ENCODE measurements at places on chromosomes 4 and X. TPM values are rescaled to one million over a fixed set of nuclear protein-coding genes. Genes with fewer than 3 reads are reported as not detected.

The BANK1 gene
- not detected for total RNA-seq

The TCEAL6 gene
- not detected for total RNA-seq

The NUDT10 gene
- total RNA-seq, result 19.3 TPM

The DCHS2 gene
- 97.4 TPM for total RNA-seq

The FAM184B gene
- total RNA-seq, result not detected

The RAB40AL gene
- 1.8 TPM for total RNA-seq

DNA sequence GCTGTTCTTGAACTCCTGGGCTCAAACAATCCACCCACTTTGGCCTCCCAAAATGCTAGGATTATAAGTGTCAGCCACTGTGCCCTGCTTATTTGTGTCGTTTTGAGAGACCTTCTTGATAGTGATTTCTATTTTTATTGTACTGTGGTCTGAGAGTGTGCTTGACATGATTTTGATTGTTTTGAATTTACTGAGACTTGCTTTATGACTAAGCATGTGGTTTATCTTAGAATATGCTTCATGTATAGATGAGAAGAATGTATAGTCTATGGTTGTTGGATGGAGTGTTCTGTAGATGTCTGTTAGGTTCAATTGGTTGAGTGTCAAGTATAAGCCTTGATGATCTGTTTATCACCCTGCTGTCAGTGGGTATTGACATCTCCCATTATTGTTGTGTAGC, 789.3 kb downstream of the IL1RAPL1 start:
- DNase-seq, result no peak

GRCh38 chr4:13322681-13323101, 161.4 kb downstream of the RAB28 start:
- no peak for DNase-seq

DNA sequence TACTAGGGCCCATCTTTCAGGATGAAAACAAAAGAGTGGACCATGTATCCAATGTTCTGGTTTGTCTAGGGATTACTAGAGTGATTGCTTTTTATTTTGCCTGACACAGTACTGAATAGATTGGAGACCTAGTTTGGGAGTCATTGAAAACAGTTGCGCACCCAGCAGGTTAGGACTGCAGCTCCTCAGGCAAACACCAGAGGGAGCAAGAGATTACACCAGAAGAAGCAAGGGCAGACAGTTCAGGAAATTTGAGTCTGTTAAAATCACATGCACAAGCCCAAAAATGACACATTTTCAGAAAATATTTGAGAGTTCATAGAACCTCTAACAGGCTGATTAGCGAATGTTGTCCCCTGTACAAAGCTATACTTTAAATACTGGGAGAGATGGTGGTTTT, 55.6 kb downstream of the CYLC1 start:
- DNase-seq, result peak; percentile 30

DNA sequence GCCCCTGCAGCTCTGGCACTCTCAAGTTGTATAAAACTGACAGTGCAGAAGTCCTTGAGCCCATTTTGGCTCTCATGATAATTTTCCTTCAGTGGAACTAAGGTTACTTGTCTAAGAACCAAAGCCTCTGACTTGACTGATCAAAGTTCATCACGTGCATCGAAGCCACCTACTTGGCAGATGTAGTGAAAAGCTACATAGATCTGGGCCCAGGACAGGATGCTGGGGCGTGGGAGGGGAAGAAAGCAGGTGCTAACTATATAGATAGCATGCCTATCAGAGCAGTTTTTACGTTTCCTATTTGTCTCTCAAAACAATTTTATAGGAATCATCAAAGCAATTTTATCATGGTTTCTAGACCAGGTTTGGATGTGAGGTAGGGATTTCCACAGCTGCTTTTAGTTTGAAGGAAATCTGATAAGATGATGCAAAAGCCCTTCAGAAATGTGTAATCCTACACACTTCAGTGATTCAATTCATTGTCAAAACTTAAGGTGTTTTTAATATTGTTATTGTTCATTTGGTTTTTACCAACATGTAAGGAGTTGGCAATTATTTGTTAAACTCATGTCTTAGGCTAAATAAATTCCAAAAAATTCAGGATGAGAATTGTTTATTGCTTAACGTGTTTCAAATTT, 1.2 kb upstream of the CD40LG start:
- no peak for DNase-seq

The JAKMIP1 gene
- 2.4 TPM for total RNA-seq

The MAGEB17 gene
- not detected for total RNA-seq

- DNase-seq, result no peak
Measured at GRCh38 chr4:60396341-60397049, 803.6 kb upstream of the ADGRL3 start.

- no peak for DNase-seq
Measured at GRCh38 chrX:15319075-15319474, 3.6 kb upstream of the ASB11 start.

DNA sequence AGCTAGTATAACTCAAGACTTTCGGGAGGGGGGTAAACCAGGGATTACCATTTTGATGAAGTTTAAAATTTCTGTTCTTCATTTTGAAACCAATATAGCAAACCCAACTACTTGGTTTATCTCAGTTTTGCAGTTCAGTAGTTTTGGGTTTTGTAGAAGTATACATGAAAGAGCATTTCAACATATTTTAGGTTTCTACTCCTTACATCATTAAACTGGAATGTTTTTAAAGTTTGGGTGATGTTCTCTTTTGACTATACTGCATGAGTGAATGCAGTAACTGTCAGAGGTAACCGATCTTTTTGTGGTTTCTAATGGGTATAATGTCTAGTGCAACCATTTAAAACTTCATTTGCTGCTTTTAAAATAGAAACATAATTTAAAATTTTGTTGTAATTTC, 248.3 kb upstream of the MAD2L1 start:
- DNase-seq, result no peak

- DNase-seq, result no peak
Measured at GRCh38 chr4:170399581-170400293, 310.0 kb upstream of the AADAT start.

The ALAS2 gene
- not detected for total RNA-seq

- no peak for DNase-seq
Measured at GRCh38 chr4:145945431-145946155, 7.0 kb upstream of the ZNF827 start.

DNA sequence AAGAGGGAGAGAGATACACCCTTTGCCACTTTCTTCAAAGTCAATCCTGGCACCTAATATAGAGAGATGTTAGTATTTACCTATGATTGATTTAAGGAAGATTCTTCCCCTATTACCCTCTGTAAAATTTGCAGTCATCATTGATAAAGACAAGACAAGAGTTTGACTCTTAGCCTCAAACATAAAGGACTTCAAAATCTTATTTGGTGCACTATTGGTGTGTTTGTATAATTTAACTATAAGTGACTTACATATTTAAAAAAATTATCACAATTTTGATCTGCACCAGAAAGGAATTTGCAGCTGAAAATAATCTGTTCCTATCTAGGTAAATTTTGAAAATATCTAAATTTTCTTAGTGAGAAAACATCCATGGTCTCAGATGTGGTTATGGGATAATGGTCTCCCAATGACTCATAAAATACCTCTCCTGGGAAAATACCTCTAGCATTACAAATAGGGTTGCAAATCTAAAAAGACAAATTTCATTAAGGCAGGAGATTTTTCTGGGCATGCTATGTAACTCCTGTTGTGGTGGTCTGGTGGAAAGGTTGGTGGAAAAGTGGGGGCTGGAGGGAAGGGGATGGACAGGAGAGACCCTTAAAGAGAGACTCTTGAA, 173.6 kb upstream of the MED14 start:
- no peak for DNase-seq

The LRCH2 gene
- 24.2 TPM for total RNA-seq

The CCSER1 gene
- total RNA-seq, result 15.7 TPM

DNA sequence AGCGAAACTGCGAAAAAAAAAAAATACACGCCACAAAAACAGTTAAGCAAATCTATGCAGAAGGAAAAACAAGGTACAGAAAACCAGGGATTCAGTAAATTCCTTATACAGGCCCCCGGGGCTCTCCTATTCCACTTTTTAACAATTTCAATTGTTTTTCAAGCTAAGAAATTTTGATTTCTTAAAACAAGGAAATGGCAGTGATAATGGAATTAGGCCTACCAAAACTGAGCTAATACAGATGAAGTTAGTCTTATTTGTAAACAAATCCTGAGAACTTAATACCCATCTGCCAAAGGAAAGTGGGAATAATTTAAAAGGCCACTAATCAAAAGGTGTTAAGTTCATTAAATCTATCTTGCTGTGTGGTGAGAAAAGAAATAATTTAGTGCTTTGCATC, 269.3 kb downstream of the CHIC1 start:
- DNase-seq, result no peak

DNA sequence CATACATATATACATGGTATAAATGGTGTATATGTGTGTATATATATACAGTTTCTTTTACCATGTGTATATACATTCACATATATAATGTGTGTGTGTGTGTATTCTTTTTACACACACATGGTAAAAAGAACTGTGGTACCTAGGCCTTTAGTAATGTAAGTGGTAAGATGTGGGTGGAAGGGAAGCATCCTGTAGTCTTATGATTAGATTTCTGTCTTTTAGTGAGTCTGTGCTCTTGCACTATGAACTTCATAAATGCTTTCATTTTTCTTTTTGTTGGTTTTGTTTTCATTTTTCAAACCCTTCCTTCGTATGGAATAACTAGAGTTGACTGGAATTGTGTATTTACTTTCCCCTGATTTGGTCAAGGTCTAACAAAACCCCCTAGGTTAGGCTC, 12.1 kb downstream of the PABPC4L start:
- DNase-seq, result no peak

DNA sequence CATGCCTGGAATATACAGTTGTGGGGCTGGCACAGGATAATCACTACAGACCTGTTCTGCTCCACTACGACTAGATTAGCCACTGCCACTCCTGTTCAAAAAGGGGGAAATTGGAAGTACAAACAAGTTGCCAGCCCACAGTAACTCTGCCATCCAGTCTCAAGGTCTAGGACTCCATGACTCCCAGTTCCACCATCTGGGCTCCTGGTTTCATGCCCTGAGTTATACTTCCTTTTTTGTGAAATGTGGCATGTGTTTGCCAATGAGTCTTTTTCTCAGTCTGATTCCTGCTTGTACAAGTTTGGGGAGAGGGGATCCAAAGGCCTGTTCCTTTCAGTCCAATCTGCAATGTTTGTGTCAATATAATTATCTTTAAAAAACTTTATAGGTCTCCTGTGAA, 1.0 kb upstream of the BLOC1S4 start:
- DNase-seq, result no peak

GRCh38 chr4:37762294-37762990, 64.0 kb upstream of the PGM2 start:
- DNase-seq, result no peak

DNA sequence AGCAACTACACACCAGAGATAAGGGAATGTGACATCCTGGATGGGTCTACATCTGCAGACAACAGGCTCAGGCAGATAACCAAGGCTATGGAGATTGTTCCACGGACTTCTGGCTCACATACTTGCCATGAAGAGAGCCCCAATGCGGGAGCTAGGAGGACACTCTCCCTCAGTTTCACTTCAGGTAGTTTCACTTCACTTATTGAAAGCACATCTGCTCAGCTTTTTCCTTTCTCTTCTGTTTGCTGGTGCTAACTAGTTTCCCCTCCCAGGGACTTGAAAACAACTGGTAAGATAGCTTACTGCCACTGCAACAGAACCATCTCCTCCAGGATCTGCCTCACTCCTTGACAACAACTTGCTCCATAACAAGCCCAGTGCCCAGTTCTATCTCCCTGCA, 1.4 kb upstream of the CT47C1 start:
- no peak for DNase-seq

The FAM236A gene
- total RNA-seq, result not detected

GRCh38 chr4:34964613-34965012, 1279.7 kb downstream of the ARAP2 start:
- no peak for DNase-seq

GRCh38 chr4:19729886-19730651, 521.6 kb upstream of the SLIT2 start:
- DNase-seq, result no peak

The F9 gene
- total RNA-seq, result not detected

- DNase-seq, result peak; percentile 79
Measured at GRCh38 chrX:154396973-154397887, 947 bp upstream of the RPL10 start.

DNA sequence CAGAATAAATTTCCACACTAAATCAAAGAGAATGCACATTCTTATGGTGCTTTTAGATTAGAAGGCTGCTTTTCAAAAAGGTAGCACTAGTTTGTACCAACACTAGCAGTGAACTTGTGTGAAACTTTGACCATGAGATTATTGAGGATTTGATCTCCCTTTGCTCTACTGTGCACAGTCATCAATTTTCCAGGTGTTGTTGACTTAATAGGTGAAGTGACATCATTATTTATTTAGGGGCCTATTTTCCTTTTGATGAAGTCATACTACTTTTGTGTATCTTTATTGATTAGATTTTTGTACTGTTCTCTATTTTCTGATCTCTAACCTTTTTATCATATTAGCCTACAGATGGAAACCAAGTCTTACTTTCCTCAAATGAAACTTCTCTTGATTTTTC, 507.9 kb upstream of the LCORL start:
- no peak for DNase-seq

The RASL11B gene
- total RNA-seq, result 24.8 TPM

DNA sequence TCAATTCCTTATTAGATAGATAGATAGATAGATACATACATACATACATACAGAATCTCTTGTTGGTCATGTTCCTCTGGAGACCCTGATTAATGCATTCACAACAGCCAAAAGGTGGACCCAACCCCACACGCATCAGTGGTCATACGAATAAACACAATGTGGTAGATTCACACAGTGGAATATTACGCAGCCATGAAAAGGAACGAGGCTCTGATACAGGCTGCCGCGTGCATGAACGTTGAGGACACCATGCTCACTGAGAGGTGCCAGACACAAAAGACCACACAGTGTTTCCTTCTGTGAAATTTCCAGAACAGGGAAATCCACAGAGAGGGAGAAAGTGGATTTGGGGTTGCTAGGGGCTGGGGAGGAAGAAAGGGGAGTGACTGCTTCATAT, 136.7 kb downstream of the CRLF2 start:
- no peak for DNase-seq

DNA sequence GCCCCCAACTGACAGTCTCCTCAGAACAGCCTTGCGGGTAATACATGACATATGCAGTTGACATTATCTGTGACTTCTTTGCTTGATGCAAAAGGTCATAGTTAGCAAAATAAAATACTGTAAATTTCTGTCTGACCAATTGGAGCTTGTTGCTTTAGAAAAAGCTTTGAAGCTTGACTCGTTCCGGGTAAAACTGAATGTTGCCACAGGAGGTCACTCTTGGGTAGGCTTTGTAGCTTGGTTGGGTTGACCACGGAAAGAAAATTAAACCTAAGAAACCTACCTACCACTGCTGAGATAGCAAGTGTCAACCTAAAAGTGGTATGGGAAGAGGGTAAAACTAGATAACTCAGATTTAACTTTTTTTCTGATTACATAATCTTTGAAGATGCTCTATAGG, 23.2 kb downstream of the PRPS2 start:
- peak; percentile 43 for DNase-seq

GRCh38 chrX:10574663-10575062, 45.7 kb downstream of the MID1 start:
- DNase-seq, result no peak

DNA sequence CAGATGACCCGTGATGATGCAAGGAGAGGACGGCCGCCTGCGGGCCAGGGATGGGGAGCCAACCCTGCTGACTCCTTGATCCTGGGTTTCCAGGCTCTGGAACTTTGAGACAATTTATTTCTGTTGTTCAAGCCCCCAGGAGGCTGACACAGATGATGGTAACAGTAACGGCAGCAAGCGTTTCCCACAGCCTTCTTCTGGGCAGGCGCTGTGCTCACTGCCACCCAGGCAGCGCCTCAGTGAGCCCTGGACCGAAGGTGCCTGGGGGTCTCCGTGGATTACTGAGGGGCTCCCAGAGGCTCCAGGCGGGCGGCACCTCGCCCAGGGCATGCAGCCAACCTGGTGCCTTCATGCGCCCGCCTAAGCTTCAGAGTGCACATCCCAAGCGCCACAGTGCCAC, 103.9 kb upstream of the AFAP1 start:
- DNase-seq, result no peak
